ENCODE measurements at places on chromosomes 7 and 10. TPM values are rescaled to one million over a fixed set of nuclear protein-coding genes. Genes with fewer than 3 reads are reported as not detected.
A peak's percentile ranks its signal among the peaks of the same experiment; 100 is the strongest.

Gene CNNM1
- 36.1 TPM for total RNA-seq

Gene PRSS37
- total RNA-seq = not detected

- H3K36me3 ChIP-seq = no peaks in the 10 kb centered on the region
- no peaks in the 10 kb centered on the region for H3K27me3 ChIP-seq
- no peak overlapping the region for H3K4me3 ChIP-seq
- peaks cover 14% of the 10 kb centered on the region for H3K4me1 ChIP-seq
Measured at GRCh38 chr7:30970594-30971094, 6.9 kb downstream of the GHRHR start.

DNA sequence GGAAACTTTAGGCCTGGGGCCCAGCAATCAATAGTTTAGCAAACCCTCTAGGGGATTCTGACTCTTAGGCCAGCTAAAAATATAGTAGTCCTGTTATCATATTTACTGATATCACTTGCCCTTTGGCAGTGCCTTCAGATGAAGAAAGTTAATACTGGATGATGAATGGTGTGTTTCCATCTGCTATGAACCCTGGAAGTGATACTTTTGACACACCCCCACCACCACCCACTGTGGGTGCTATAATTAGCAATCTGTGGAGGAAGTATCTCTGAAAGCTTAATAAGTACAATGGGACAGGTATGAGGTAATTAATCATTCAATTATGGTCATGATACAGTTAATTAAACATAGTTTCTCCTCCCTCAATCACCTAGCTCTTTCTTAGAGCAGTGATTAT is 90.4 kb upstream of the LRRTM3 start:
- H3K4me1 ChIP-seq = no peaks in the 10 kb centered on the region
- no peaks in the 10 kb centered on the region for H3K27me3 ChIP-seq
- no peak overlapping the region for H3K4me3 ChIP-seq
- no peak for DNase-seq
- H3K27ac ChIP-seq = no peak overlapping the region

- DNase-seq = no peak
- H3K27me3 ChIP-seq = no peaks in the 10 kb centered on the region
- no peak overlapping the region for H3K27ac ChIP-seq
- no peaks in the 10 kb centered on the region for H3K4me1 ChIP-seq
- no peak overlapping the region for H3K4me3 ChIP-seq
- no peaks in the 10 kb centered on the region for H3K36me3 ChIP-seq
Measured at GRCh38 chr7:2022021-2022409, 210.7 kb downstream of the MAD1L1 start.

DNA sequence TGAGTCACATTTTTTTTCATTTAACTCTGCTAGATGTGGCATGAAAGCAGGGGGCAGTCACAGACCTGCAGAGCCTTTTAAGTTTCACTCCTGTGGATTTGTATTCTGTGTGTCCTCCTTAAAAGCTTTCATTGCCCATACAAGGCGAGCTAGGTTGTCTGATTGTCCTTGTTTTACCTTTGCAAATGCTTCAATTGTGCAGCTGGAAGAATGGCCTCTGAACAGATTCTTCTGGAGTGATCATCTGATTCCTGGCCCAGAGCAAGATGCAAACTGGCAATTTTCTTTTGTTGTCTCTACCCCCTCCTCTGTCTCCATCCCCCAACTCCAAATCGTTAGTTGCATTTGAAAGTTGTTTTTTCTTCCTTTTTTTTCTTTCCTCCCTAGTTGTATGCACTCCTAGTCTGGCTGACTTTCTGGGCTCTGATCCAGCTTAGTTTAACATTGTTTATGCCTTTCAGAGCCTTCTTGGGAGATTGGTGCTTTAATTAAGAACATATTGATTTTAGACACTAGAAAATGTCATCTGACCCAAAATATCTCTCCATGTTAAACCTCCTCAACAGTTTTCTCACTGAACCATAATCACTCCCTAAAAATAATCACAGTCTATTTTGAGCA is 150.2 kb downstream of the REEP3 start:
- no peak for DNase-seq
- no peaks in the 10 kb centered on the region for H3K27me3 ChIP-seq
- H3K4me3 ChIP-seq = no peak overlapping the region
- H3K4me1 ChIP-seq = no peaks in the 10 kb centered on the region
- H3K27ac ChIP-seq = peak overlapping the region; percentile 28
- no peaks in the 10 kb centered on the region for H3K36me3 ChIP-seq

- no peak overlapping the region for H3K4me3 ChIP-seq
- no peak for DNase-seq
- no peaks in the 10 kb centered on the region for H3K36me3 ChIP-seq
- peaks cover 11% of the 10 kb centered on the region for H3K4me1 ChIP-seq
Measured at GRCh38 chr7:34155220-34155908, 250.0 kb downstream of the BMPER start.

GRCh38 chr7:141744131-141744530 is 6.0 kb downstream of the SSBP1 start:
- H3K27ac ChIP-seq = no peak overlapping the region
- peaks cover 5% of the 10 kb centered on the region for H3K4me1 ChIP-seq
- H3K27me3 ChIP-seq = no peaks in the 10 kb centered on the region
- peaks cover 9% of the 10 kb centered on the region for H3K36me3 ChIP-seq
- no peak overlapping the region for H3K4me3 ChIP-seq

DNA sequence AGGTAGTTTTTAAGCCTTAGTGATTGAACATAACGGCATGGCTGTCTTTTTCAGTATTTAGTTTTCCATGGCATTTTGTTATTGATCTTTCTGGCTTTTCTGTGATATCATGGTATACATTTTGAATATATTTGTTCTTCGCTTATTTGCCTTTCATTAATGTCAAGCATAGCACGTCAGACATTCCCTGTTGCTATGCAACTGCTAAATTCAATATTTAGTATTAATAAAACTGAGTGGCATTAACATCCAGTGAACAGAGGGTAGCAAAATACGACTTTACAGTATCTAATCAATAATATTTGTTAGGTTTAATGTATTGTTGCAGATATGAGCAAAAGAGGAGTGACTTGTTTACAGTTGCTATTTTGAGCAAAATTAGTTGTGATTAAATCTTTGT is 72.5 kb downstream of the LCOR start:
- peak overlapping the region; percentile 17 for H3K27ac ChIP-seq
- H3K4me1 ChIP-seq = peaks cover 3% of the 10 kb centered on the region
- H3K36me3 ChIP-seq = no peaks in the 10 kb centered on the region
- H3K4me3 ChIP-seq = no peak overlapping the region
- no peak for DNase-seq

DNA sequence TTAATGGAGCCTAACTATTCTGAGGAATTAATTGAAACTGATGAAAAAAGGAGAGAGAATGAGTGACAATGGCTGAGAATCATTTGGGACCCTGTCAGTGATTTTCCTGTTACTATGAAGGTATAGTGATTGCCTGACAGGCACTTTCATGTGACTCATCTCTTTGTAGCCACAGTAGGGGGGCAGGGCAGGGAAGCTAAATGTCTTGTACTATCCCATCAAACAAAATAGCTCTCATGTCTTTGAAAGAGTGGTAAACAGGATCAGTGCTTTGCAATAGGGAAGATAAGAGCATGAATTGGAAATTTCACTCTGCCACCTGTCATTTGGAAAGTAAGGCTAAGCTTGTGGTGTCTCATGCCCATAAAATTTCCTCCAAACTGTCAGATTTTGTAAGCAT is 94.5 kb upstream of the GSDME start:
- H3K27ac ChIP-seq = no peak overlapping the region
- no peak for DNase-seq
- no peaks in the 10 kb centered on the region for H3K4me1 ChIP-seq
- H3K36me3 ChIP-seq = no peaks in the 10 kb centered on the region
- H3K4me3 ChIP-seq = no peak overlapping the region

GRCh38 chr10:88082806-88083596 is 219.6 kb downstream of the PTEN start:
- no peak for DNase-seq
- H3K4me3 ChIP-seq = no peak overlapping the region
- no peak overlapping the region for H3K27ac ChIP-seq
- no peaks in the 10 kb centered on the region for H3K4me1 ChIP-seq

- H3K27ac ChIP-seq = no peak overlapping the region
- H3K4me3 ChIP-seq = no peak overlapping the region
- H3K27me3 ChIP-seq = no peaks in the 10 kb centered on the region
Measured at GRCh38 chr10:17022896-17023295, 106.7 kb downstream of the CUBN start.
